ENCODE measurements at places on chromosomes 5 and 9.

- DNase-seq: no peak
Measured at GRCh38 chr5:171984748-171985419, 21.6 kb downstream of the FBXW11 start.

- no peak for DNase-seq
Measured at GRCh38 chr5:172207511-172207910, 13.5 kb downstream of the EFCAB9 start.

DNA sequence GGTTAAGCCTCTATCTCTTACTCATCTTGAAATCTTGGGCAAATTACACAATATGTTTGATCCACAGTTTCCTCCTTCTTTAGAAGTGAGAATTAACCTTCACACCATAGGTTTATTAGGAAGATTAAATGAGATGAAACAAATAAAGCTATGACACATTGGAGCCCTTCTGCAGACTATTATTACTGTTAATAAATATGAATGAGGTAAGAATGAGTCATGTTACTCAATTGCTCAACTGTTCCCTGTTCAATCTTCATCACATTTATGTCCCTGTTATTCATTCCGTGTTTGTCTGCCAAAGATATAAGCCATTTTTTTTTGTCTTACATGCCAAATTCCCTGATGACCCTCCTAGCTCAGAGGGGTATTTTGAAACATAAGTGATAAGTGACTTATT, 52.1 kb upstream of the PAPPA start:
- no peak for DNase-seq

DNA sequence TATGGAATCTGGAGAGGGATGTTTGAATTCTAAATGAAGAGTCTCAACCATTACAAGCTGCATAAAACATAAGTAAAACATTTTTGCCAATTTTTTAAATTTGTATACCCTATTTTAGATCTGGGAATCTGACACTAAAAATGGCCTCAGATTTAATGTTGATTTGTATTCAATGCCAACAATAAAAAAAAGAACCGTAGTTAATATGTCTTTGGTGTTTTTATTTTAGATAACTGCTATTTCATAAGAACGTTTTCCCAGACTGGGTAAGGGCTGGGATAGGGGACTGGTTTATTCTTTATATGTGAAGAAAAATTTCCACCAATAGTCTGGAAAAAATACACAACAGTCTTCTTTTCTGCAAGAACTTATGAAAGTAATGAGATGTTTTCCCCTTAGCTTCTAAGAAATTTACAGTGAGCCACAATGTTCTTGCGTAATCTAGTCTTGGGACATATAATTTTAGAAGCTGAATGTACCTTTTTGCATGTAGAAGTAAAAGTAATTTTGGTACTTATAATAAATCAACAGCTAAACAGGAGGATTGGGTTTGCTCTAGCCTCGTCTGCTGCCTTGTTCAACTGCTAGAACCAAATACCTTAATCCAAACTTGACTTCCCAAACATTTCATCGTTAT, 244.6 kb upstream of the EFNA5 start:
- DNase-seq: no peak

DNA sequence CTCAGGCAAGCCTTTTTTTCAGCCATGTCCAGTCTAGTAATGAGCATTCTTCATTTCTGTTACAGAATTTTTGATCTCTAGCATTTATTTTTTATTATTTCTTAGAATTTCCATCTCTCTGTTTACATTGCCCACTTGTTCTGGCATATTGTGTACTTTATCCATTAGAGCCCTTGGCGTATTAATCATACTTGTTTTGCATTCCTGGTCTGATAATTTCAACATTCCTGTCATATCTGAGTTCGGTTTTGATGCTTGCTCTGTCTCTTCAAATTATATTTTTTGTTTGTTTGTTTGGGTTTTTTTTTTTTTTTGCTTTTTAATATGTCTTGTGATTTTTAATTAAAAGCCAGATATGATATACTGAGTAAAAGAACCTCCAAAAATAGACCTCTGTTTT, 23.0 kb upstream of the JAK2 start:
- DNase-seq: no peak

DNA sequence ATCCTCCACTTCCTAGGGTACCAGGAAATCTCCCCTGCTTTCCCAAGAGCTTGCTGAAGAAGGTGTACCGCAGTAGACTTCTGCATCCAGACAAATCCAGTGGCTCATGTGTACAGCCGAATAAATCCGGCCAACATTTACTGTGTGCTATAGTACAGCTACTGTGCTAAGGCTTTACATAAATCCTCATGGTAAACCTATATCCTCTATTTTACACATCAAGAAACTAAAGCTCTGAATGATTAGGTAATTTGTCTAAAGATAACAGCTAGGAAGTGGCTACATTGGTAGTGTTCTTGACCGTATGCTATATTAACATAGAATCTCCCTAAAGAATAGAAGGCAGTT, 511 bp upstream of the WDR41 start:
- no peak for DNase-seq

DNA sequence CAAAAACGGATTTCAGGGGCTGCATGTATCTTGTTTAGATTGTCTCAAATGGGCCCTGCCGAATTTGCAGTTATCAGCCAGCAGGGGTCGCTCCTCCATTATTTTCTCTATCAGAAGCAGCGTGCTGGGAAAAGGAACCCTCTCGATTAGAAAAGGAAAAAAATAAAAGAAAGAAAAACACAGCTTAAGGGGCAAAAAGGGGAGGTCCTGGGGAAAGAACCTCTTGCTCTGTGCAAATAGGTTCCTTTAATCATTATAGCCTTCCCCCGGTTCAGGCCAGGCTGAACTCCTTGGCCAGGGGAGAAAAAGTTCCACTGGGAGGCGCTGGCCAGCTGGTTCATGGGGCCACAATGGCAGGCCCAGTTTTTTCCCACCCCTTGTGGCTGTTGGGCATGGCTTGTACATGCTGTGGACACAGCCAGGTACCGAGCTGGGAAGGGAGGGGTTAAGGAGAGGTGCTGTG, 25.0 kb upstream of the CAPSL start:
- no peak for DNase-seq

GRCh38 chr5:132386644-132387286, 17.3 kb downstream of the SLC22A5 start:
- DNase-seq: peak; percentile 60

DNA sequence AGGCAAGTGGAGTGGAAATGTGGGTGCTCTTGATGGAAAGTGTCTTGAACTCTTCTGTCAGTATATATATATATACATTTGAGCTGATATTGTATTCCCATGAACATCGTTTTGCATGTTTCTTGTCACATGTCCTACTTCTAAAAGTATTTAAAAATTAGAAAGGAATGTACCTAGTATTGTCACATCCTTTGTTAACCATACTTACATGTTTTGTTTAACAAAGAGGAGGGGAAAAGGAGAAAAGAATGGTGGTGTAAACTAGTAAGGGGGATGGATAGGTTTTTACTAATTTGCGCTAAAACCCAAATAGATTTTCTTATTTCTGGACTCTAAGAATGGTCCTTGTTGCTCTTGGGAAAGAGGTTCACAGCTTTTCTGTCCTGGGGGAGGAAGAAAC, 181.7 kb downstream of the GOLPH3 start:
- DNase-seq: no peak

DNA sequence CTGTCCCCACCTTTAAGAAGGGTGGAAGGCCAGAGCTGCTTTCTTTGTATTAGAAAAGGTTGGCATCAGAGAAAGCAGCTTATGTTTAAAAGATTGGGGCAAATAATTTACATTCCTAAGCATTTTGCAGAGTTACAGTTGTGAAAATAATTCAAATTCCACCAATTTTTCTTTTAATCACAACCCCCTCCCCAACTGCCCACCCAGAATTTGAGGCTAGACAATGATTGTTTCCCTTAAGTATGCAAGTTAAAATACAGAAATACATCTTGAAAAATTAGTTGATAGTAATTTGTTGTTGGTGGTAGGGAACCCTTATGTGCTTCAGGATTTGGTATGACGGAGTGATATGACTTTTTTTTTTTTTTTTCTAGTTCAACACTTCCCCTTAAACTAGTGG, 133.0 kb downstream of the ZSWIM6 start:
- no peak for DNase-seq

GRCh38 chr9:129202613-129203555, 24.8 kb upstream of the IER5L start:
- no peak for DNase-seq

- DNase-seq: no peak
Measured at GRCh38 chr5:39282561-39282960, 63.2 kb upstream of the FYB1 start.

- peak; percentile 4 for DNase-seq
Measured at GRCh38 chr5:160926428-160926827, 74.4 kb upstream of the ATP10B start.

- DNase-seq: no peak
Measured at GRCh38 chr9:133301253-133302230, 26.5 kb upstream of the ABO start.

DNA sequence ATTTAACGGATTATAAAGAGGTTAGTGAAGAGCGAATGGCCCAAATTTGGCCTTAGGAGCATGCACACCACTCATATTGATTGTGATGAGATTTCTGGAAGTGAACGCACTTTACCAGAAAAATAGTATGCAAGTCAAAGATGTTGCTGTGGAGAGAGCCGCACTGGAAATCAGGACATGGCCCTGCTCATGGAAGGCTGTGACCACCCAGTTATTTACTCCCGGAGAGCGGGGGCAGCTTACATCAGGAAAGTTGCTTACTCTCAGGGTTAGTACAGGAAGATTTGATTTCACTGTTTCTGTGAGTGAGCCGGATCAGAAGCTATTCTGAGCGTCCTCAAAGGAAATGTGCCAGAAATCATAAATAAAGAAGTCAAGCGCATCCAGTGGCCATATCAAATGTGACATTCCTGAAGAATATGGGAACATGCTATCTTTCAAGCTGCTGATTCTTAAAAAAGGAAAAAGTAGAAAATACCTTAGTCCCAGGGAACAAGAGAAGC, 42.9 kb upstream of the STRBP start:
- no peak for DNase-seq

- DNase-seq: no peak
Measured at GRCh38 chr5:142715291-142715690, 29.4 kb upstream of the FGF1 start.

GRCh38 chr5:147081311-147081764, 153.5 kb upstream of the STK32A start:
- peak; percentile 78 for DNase-seq

- DNase-seq: no peak
Measured at GRCh38 chr5:64292611-64293215, 127.1 kb downstream of the RNF180 start.

DNA sequence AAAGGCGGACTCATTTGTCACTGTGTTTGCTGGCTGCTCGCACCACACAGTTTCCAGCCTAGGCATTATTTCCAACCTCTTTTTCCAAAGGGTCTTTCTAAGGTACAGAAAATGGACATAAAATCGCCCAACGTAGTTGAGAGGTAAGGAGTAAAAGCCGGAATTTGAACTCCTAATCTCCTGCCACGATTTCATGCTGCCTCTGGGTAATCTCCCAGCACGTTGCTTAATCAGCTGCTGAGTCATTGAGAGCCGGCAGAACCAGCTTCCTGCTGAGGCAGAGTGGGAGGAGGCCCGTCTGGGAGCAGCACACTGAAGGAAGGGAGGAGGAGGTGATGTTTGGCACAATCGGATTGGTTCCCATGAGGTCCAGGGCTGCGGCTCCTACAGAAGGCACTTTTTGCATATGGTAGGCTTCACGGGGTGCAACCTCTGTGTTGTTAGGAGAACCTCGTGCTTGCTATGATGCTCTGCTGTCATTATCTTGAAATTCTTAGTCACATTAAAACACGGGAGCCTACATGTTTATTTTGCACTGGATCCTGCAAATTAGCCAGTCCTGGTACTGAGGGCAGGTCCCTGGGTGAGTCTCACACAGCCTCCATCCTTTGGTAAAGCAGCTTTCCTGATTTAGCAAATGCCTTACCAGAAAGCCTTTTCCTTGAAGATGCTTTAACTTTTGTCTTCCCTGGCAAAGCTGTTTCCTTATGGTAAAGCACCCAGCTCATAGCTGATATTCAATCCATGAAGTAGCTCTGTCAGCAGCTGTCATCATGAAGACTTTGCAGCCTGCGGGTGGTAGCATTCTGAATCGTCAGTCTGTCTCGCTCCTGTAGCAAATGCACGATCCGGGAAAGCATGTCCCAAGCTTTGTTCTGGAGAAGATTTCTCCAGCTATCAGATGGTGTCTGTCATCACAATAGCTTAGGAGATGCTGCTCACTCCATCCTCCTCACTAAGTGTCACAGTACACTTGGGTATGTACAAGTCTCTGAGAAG, 191.6 kb upstream of the MSX2 start:
- peak; percentile 8 for DNase-seq

GRCh38 chr5:24065779-24066178, 558.4 kb downstream of the PRDM9 start:
- no peak for DNase-seq

DNA sequence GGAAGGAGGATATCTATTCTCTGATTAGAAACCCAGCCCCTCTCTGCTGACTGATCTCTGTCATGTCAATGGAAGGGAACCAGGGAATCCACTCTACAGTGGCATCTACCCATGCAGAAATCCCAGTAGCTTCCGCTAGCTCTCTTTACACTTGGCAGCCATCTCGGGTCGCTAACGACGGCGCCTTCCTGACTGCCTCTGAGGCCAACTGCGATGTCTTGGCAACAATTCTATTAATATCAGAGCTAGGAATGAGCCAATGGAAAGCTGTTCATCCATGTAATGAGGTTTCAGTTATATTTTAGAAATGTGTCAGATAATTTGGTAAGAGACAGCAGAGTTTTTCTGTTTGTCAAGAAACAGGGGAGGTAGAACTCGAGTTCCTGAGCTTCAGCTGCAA, 67.6 kb upstream of the ATP10B start:
- DNase-seq: no peak

DNA sequence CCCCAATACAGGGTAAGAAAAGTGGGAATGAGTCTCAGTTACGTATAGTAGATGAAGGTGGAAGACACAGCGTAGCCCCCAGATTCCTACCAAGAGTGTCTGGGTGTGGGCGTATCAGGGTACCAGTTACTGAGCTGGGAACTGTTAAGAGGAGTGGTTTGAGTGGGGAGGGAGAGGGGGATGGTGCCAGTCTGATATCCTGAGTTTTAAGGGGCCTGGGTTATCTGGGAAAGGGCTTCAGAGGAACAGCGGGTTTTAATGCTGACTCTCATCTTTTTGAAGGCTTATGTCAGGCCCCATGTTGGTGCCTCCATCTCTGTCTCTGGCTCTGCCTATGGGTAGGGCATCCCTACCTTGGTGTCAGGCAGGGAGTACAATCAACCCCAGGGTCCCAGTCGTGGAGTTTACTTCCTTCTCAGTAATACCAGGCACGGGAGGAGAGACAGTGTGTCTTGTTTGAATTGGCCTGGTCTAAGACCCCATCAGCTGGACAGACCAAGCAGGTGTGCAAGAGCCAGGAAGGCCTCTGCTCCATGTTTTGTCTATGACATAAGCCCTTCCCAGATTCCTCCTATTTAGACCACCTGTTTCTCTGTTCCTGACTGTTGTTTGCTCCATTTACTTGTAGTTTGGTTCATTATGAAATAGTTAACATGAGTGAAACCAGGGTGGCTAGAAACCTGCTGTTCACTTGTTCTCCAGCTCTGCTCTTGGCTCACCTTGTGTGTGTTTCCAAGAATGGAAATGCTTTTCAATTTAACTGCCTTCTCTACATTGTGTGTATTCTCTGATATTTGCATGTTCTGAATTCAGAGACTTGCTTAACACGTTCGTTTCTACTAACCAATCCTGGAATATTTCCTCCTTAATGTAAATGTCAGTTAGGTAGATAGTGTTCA, 125.6 kb downstream of the DAB2IP start:
- no peak for DNase-seq
